Activated T-cell treated with anti-CD3 and anti-CD28 coated beads, Interleukin-2, amount 50 U/mL, for 48 hours (primary cell): ENCODE measurements at places on chromosomes 3 and 15.

DNA sequence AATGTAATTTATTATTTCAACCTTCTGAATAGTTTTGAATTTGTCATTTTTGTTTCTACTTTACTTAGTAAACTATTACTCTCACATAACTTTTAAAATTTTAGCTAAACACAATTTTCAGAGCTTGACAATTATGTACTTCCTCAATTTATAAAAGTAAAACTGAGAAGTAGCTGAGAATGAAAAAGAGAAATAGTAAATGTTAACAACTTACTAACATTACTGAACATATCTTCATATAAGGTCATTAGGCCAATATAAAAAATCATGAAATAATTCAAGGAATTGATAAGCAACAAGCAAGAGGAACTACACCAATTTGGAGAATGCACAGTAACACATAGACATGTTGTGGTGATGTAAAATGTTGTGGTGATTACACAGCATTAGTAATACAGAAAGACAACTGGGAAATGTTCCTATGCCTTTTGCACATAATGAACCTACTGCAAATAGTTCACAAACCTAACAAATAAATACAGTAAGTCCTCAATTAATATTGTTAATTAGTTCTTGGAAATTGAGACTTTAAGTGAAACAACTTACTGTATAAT, 137.9 kb downstream of the CBLB start:
- no peak for DNase-seq

GRCh38 chr15:37093480-37094332, 6.6 kb downstream of the MEIS2 start:
- no peak for DNase-seq

- DNase-seq: no peak
These were observed 363.8 kb upstream of the NAALADL2 start for GRCh38 chr3:174495311-174495710.

DNA sequence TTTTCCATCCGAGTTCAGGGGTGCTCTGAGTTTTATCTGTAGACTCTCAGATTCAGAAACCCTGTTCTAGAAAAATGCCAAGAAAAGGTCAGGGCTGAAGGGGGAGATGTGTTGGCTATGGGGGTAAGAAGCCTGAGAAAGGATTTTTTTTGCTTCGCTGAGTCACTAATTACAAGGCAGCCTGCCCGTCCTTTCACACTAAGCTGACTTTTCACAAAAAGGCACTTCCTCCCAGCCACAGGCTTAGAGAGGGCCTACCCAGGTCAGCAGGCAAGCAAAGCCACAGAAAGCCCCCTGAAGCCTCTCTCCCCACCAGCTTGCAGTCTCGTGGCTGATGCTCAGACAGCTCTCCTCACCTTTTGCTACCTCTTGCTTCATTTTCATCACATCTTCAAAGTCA, 192.6 kb upstream of the PRICKLE2 start:
- no peak for DNase-seq

GRCh38 chr3:33717616-33717865, 513 bp downstream of the CLASP2 start:
- no peak for DNase-seq

- peak; percentile 48 for DNase-seq
These were observed 35.5 kb upstream of the CGNL1 start for GRCh38 chr15:57340682-57341259.

DNA sequence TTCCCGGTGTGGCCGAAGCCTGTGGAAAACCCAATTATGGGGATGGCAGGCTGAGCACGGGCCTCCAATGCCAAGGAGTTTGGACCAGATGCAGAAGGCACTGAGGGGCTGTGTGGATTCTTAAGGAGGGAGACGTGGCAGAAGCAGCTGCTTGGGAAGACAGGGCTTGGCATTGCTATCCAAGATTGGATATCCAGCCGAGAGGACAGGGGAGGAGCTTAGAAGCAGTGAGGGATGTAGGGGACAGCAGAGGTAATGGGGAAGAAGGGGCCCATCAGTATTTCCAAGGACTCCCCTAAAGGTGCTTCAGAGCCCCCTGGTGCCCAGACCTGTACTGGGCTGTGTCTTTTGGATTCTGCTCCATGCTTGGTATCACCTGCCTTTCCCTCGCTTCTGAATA, 112.8 kb upstream of the TLE3 start:
- DNase-seq: no peak

DNA sequence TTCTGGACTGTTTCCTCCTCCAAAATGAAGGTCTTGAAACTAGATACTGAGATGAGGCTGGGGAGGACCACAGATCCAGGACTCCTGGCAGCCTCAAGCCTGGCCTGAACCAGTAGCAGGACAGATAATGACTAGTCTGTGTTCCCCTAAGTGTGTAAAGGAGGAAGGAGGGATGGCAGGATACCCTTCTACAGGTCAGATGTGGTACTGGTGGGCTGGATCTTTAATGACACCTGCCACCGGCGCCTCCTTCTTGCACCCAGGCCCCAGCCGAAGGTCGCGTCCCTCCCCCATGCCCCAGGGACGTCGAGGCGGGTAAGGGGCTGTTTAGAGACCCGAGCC, 556 bp downstream of the USP19 start:
- no peak for DNase-seq

GRCh38 chr15:44207643-44208042, 12.6 kb upstream of the FRMD5 start:
- no peak for DNase-seq

GRCh38 chr15:42073418-42073817, 20.9 kb downstream of the PLA2G4D start:
- peak; percentile 4 for DNase-seq

DNA sequence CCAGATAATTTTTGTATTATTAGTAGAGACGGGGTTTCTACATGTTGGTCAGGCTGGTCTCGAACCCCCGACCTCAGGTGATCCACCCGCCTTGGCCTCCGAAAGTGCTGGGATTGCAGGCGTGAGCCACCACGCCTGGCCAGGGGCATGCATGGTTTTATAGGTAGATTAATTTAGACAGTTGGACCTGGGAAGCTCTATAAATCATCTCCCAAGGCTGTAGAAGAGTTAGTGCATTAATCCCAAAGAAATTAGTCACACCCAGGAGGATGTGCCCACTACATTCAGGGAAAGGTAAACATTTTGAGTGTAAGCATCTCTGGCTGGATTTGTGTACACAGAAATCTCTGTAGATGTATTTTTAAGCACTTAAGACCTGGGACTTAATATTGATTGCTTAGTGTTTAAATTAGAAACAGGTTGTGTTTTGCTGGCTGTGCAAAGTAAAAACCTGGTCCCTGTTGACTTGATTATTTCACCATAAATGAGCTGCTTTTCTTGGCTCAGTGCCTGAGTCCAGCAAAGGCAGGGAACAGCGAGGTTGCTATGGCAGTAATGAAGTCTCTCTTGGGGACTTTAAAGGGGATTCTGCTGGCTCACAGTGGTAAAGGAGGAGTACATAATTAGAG, 19.2 kb downstream of the EXOSC7 start:
- DNase-seq: no peak

GRCh38 chr3:107910713-107911259, 180.0 kb downstream of the CD47 start:
- DNase-seq: peak; percentile 54

GRCh38 chr15:71302861-71303410, 187.7 kb downstream of the THSD4 start:
- DNase-seq: no peak

DNA sequence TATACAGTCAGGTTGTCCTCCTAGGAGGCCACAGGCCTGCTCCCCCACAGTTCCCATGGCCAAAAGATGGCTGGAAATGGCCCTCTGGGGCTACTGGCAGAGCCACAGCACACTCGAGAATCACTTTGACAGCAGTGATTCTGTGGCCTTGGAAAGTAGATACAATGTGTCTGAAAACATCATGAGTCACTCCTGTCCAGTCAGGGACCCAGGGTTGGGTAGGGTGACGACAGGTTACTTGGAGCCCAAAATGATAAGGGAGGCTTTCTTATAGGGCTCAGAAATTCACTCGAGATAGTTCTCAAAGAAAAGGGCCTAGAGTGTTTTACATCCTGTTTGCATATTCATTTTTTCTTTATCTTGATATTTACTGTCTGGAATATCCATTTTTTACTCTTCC, 24.3 kb downstream of the MRPS25 start:
- no peak for DNase-seq

DNA sequence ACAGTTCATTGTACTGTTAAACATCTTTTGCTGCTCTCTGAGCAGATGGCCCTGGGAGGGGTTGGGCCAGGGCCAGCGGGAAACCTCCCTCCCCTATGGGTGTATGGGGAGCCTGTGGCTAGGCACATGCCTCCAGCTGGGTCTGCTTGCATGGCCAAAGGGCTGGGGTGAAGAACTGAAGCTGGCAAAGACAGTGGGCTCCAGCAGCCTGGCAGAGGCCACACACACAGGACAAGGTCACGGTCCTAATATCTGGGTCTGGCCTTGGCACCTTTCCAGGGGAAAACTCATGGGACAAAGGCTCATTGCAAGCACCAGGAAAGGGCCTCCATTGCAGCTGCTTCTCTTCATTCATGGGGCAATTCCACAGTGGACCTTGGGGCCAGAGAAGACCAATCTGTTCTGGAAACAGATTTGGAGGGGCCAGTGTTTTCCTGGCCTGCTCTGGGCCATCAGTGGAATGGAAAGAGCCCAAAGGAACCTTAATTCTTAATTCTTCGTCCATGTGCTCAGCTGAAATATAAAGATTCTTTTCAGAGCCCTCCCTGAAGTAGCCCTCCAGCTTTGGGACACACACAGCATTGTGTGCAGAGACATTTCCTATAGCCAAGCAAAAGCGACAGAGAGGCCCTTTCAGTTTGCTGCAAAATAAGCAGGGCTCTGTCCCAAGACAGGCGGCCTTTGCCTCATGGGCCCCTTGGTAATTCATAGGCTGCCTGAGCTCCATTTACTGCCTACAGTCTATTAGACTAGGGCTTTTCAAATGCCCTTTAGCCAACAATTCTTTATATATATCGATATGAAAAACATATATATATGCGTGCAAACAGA, 11.3 kb upstream of the LIMD1 start:
- no peak for DNase-seq

DNA sequence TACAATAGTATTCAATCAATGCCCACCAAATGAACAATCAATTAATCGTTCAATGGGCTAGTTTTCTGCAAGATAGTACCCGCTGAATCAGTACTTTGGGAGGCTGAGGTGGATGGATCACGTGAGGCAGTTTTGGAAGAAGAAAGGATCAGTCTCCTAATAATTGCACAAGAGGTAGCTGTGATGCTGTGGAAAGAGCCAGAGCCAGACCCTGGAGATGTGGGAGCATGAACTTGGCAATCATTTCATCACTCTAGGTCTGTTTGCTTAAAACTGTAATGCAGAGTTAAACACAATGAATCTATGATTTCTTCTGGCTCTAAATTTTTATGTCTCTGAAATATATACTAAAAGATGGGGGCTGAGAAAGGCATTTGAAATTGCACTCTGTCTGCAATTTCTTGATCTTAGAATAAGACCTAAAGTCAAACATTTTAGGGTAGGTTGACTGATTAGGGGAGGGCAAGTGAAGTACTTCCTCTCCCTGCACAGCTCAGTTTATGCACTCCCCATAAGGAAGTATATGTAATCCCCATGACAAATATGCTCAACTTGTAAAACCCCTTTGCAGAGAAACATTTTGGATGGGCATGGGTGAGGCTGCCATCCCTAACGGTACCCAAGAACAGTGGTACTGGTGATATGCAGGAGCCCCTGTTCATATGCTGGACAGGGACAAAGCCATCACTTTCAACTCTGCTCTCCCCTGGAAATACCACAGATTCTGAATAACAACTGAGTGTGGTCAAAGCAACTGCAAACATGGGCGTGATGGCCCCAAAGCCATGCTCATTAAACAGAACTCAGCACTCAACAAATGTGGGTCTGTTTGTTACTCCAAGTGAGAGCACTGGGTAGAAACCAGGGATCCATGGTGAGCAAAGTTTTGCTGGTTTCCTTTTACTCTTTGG, 28.6 kb upstream of the SPATA12 start:
- DNase-seq: no peak

DNA sequence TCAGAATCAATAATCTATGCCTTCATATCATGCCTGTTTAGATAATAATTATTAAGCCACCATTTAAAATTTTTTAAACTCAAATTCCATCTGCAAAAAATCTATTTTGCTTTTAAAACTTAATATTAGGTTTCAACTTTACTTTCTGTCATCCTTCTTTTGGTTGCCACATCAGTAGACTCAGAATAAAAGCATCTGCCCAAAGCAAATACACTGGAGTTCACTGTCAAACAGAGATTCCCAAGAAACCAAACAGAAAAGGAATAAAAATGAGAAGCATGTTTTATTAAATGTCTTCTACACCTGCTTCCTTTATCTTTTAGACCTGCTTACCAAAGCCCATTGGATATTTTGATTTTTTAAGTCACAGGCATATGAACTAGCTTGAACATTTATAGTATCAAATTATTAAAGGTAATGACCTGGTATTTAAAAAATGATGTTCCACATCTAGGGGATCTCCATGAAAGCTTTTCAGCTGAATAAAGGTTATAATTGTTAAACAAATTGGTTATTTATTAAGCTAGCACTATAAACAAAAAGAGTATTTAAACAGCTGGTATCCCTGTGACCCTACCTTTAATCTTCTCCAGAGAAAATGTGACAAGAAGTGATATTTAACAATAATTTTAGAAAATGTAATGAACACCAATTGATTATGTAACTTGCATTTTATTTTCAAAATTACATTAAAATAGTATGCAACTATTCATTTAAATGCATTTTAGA, 62.5 kb downstream of the ALCAM start:
- no peak for DNase-seq

DNA sequence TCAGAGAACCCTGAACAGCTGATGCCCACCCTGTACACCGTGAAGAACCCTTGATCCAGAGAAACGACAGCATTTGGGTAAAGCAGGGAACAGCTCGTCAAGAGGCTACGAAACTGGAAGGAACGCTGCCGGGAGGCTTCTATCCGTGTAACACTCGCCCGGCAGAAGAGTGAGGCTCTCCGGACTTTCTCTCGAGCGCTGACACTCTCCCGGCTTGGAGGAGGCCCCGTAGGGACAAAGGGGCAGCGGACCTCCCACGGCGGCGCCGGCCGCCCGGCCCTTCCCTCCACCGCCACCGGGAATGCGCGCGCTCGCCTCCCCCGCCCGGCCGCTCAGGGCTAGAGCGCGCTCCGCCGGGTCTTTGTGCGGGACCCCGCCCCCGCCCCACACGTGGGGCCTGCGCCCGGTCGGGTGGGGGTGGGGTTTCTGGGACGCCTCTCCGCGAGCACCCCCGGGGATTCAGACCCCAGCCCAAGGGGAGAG, 1.7 kb downstream of the HYAL2 start:
- DNase-seq: no peak

DNA sequence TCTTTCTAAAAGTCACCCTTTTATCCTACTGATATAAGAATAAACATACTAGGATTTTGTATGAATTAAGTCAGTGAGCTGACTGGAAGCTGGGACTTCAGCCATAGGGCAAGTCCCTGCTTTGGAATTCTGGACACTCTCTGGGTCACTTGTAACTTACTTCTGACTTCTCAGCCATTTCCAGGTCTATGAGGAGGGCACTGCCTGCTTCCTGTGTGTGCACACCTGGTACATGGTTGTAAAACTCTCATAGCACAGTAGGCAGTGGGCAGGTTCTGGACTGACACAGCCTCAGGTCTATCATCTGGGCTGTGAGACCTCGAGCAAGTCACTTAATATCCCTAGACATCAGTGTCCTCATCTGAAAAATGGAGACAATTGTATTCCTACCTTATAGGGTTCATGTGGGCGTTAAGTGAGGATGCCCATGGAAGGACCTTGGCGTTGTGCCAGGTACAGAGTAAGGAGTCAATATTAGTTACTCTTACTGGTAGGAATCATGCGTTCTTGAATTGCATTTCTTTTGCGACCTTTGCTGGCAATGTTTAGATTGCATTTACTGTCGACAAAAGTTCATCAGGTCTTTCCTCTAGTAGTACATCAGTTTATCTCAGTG, 27.5 kb upstream of the TGM5 start:
- DNase-seq: no peak
